Neural progenitor cell (in vitro differentiated cells): ENCODE measurements at places on chromosomes 2 and 18.

DNA sequence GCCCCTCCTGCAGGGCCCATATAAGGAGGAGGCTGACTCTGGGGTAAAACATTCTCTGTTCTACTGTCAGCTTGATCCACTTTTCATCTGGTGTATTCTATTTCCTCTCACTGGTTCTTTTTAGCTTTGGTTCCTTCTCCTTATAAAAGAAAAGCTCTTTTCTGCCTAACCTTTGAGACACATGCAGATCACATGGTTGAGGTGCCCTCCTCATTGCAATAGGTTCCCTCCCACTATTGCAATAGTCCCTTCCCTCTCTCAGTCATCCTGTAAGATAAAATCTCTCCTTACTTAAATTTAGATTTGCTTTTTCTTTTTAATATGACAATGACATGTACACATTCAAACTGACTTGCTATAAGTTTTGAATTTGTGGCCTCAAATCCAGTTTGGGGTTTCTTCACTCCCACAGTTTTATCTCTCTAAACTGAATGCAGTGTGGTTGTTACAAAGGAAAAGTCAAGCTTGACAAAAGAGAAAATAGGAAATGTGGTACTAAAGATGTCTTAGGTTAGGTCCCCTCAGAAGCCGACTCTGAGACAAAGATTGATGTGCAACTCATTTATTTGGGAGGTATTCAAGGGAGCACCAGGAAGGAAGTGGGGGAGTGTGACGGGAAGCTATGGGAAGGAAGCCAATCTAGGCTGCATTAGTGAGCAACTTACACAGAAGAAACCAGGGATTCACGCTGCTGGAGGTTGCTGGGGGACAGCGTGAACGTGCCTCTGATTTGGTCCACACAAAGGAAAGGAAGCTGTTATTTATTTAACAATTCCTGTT is 127.6 kb upstream of the LINC00305 start:
- DNase-seq: no peak

- no peak for DNase-seq
Measured at GRCh38 chr2:217629347-217629746, 373.4 kb downstream of the TNS1 start.

GRCh38 chr2:46167406-46167805 is 129.8 kb upstream of the EPAS1 start:
- DNase-seq: no peak

- DNase-seq: peak; percentile 2
Measured at GRCh38 chr2:175282300-175282699, 100.8 kb upstream of the ATP5MC3 start.

DNA sequence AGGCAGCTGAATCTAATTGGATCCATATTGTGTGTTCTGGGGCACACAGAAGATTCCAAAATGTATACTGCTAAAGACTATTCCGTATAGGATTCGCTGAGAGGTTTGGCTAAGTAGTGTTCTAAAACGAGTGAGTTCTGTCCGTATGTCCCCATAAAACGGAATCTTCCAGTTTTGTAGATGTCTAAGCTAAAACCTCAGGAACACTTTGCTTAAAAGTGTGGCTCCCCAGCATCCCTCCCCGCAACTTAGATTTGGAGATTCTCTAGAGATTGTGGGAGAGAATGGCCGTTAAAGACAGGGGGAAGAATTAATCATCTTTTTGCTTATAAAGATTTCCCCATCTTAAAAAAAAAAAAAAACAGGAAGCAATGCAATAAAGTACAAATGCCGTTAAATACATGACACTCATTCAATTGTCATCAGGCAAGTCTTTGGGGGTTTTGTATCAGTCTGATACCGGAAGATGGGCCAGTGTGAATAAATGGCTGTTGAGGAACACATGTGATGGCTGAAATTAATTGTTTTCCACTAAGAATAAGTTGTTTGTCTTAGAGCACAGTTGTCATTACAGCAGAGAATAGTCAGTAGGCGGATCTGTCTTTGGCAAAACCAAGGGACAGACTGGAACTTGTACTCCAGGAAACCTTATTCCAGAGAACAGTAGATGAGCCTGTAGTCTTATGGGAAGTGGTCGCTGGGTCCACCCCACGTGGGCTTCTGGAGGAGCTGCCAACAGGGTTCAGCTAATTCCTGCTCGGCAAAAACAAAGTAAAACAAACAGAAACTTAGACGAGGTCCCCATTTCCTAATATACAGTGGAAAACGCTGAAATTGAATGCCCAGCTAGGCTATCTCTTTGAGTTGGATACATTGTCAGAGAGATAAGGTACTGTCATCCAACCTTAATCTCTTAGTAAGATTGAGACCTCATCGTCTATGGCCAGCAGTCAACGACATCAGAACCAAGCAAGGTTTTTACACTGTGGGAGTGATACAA is 1.7 kb downstream of the EMILIN2 start:
- DNase-seq: no peak

DNA sequence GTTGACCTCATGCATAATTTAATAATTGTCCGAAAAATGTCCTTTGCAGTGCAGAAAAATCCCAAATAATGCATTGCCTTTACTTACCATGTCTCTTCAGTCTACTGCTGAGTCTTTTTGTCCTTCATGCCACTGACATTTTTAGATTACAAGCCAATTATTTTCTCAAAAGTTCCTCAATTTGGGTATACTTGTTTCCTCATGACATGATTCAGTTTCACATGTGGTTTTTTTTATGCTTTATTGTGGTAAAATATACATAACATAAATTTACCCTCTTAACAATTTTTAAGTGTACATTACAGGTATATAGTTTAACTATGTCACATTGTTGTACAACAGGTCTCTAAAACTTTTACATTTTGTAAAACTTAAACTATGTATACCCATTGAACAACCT is 81.0 kb downstream of the EPC2 start:
- no peak for DNase-seq

DNA sequence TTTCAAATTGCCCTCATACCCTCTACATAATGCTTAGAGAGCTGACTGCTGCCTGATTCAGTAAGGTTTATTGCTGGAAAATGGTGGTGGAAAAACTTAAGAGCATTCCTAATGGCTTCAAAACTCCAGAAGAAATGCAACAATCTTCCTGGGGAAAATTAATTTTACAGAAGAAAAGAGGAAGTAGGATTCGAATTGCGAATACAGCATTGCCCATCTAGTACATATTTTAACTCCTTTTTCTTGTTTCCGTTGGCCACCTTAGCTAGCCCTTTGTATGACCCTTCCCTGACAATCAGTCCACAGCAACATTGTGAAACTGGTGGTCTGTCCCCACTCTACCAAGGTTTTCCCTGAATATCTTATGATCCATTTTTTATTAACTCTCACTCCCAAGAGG is 224.7 kb downstream of the MTX2 start:
- no peak for DNase-seq

GRCh38 chr2:8006626-8007025 is 675.2 kb upstream of the ID2 start:
- DNase-seq: no peak

DNA sequence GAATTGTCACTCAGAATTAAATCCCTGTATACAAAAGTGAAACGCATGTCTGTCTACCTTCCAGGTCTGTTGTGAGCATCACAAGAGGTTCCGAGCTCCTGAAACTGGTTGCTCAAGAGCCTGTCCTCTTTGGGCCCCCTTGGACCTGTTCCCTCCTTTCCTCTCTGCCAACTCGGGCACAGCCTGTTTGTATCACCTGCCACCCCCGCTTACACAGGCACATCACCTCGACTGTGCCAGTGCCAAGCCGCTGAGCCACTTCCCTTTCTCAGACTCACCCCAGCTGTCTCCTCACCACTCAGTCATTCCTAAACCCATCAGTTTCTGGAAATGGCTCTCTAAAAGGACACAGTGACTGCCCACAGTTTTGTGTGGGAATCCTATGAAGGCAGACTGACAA is 3.1 kb downstream of the EFR3B start:
- DNase-seq: no peak

DNA sequence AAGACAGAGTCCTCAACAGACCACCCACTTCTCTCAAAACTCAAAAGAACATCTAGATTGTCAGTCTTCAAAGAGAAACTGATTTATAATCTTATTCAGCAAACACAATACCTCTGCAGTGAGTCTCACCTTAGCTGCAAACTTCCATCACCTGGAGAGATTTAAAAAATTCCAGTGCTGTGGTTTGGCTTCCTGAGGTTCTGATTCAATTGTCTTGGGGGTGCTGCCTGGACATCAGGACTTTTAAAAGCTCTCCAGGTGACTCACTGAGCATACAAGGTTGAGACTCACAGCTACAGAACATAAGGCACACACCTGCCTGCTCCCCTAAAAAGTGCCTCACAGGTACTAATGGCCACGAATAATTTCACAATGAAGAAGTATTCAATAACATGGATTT is 40.3 kb downstream of the RNF152 start:
- DNase-seq: no peak

GRCh38 chr2:8089596-8089995 is 592.3 kb upstream of the ID2 start:
- no peak for DNase-seq

GRCh38 chr2:218419630-218420216 is 800 bp downstream of the VIL1 start:
- no peak for DNase-seq

DNA sequence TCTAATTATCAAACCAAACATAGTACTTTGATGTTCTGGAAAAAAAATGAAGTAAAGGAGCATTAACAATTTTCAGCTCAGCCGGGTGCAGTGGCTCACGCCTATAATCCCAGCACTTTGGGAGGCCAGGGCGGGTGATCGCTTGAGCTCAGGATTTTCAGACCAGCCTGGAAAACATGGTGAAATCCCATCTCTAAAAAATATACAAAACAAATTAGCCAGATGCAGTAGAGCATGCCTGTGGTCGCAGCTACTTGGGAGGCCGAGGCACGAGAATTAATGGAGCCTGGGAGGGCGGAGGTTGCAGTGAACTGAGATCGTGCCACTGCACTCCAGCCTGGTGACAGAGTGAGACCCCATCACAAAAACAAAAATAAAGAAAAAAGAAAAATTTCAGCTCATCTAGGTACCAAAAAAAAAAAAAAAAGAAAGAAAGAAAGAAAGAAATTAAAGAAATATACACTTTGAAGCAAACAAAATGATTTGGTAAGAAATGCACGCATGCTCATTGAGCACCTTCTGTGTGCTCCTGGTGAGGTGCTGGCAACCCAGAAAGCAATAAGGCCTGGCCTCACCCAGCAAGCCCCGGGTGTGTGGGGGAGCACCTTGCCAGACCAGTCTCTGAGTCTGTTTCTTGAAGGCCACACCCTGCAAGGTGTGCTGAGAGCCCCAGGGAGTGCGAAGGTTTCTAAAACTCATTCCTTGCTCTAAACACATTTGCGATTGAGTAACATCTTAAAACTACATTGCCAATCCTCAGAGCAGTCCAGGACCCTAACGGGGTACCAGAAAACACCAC is 133.5 kb downstream of the TFCP2L1 start:
- no peak for DNase-seq

- no peak for DNase-seq
Measured at GRCh38 chr2:25614711-25615110, 58.7 kb downstream of the DTNB start.
